ENCODE measurements at places on chromosomes 3 and 15.

DNA sequence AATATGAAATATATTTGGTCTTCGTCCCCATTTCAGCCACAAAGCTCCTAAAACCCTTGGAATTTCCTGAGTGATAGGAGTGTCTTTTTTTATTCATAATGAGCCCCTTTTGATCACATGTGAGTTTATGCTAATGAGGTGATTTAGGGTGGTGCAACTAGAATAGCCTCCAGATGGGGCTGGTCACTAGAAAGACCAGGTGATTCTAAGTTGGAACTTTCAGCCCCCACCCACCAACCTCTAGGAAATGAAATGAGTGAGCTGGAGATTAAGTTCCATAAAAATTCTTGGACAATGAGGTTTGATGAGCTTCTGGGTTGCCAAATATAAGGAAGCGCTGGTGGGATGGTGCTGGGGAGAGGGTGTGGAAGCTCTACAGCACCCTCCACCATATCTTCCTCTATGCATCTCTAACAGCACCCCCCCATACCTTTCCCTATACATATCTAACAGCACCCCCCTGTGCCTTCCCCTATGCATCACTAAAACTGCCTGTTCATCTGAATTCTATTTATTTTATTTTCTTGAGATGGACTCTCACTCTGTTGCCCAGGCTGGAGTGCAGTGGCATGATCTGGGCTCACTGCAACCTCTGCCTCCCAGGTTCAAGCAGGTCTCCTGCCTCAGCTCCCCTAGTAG, 2.1 kb upstream of the SMCO1 start:
- H3K27me3 ChIP-seq = no peaks in the 10 kb centered on the region
- no peaks in the 10 kb centered on the region for H3K4me1 ChIP-seq
- H3K36me3 ChIP-seq = no peaks in the 10 kb centered on the region

- no peak overlapping the region for H3K4me3 ChIP-seq
- H3K27me3 ChIP-seq = no peaks in the 10 kb centered on the region
- no peaks in the 10 kb centered on the region for H3K4me1 ChIP-seq
These were observed 354.8 kb upstream of the C2CD4B start for GRCh38 chr15:62519900-62520299.

DNA sequence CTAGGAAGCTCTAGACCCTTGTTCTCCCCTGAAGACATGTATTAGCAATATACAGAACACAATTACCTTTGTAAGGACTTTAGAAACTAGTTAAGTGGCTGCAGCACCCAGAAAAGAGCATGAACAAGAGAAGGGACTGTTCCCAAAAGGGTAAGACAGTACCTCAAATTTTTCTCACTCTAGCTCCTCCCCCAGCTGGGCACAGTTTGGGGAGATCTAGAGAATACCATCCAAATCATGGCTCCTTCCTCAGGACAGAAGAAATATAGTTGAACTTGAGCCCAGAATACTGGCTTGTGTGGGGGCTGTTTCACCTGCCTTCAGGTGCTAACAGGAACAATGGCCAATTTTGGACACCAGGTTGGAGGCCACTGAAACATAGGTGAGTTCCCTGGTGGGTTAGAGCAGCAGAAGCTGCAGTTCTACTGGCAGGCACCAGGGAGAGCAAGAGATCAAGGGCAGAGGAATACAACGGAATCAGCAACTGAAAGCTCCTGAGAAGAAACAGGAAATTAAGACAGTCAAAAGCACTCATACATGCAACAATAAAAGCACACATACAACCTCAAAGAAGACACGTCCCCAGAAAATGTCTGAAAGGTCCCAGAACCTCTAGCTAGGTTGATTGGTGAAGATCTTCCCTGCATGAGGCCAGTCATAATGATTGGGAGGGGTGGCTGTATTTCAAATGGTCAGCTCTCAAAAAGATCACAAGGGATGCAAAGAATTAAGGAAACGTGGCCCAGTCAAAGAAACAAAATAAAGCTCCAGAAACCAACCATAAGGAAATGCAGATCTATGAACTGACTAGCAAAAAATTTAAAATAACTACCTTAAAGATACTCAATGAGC, 104.9 kb upstream of the ASB14 start:
- no peaks in the 10 kb centered on the region for H3K4me1 ChIP-seq
- no peak overlapping the region for H3K27ac ChIP-seq
- H3K27me3 ChIP-seq = peaks cover 5% of the 10 kb centered on the region
- no peak overlapping the region for H3K4me3 ChIP-seq
- DNase-seq = peak; percentile 30

- H3K27me3 ChIP-seq = no peaks in the 10 kb centered on the region
- H3K36me3 ChIP-seq = no peaks in the 10 kb centered on the region
- no peak overlapping the region for H3K4me3 ChIP-seq
- no peak for DNase-seq
These were observed 16.5 kb downstream of the KLHL25 start for GRCh38 chr15:85778107-85778776.

GRCh38 chr3:143200001-143200924, 80.7 kb downstream of the CHST2 start:
- no peaks in the 10 kb centered on the region for H3K27me3 ChIP-seq
- no peak for DNase-seq
- H3K4me1 ChIP-seq = no peaks in the 10 kb centered on the region
- no peaks in the 10 kb centered on the region for H3K36me3 ChIP-seq

GRCh38 chr15:25932696-25933095, 69.6 kb upstream of the ATP10A start:
- DNase-seq = no peak
- H3K4me3 ChIP-seq = no peak overlapping the region
- no peaks in the 10 kb centered on the region for H3K36me3 ChIP-seq
- no peak overlapping the region for H3K27ac ChIP-seq
- no peaks in the 10 kb centered on the region for H3K4me1 ChIP-seq
- H3K27me3 ChIP-seq = no peaks in the 10 kb centered on the region

- no peaks in the 10 kb centered on the region for H3K4me1 ChIP-seq
- H3K4me3 ChIP-seq = no peak overlapping the region
- DNase-seq = no peak
- no peaks in the 10 kb centered on the region for H3K27me3 ChIP-seq
These were observed 524.5 kb downstream of the SHQ1 start for GRCh38 chr3:72323773-72324172.

DNA sequence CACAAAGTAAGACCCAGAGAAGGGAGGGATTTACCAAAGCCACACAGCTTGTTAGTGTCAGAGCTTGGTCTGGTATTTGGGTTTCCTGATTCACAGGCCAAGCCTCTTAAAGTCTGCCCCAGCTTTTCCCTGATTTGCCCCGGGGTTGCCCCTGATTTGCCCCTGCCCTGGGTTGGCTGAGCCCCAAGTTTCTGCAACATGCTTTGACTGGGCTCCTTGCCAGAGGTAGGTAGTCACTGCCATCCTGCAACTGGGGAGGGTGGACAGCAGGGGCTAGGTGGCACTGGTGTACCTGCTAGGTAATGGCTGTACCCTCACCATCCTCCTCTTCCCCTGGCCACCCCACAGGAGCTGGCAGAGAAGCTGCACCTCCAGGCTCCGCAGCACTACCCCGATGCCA, 2.5 kb downstream of the MPI start:
- peaks cover 26% of the 10 kb centered on the region for H3K4me1 ChIP-seq
- no peak for DNase-seq
- H3K27me3 ChIP-seq = no peaks in the 10 kb centered on the region
- no peak overlapping the region for H3K4me3 ChIP-seq
- peaks cover 16% of the 10 kb centered on the region for H3K36me3 ChIP-seq
- H3K27ac ChIP-seq = no peak overlapping the region

GRCh38 chr3:55795296-55795695, 308.2 kb upstream of the WNT5A start:
- no peaks in the 10 kb centered on the region for H3K36me3 ChIP-seq
- DNase-seq = no peak
- no peak overlapping the region for H3K27ac ChIP-seq

- no peaks in the 10 kb centered on the region for H3K36me3 ChIP-seq
- H3K4me1 ChIP-seq = no peaks in the 10 kb centered on the region
These were observed 122.3 kb downstream of the PLD1 start for GRCh38 chr3:171688002-171688401.

DNA sequence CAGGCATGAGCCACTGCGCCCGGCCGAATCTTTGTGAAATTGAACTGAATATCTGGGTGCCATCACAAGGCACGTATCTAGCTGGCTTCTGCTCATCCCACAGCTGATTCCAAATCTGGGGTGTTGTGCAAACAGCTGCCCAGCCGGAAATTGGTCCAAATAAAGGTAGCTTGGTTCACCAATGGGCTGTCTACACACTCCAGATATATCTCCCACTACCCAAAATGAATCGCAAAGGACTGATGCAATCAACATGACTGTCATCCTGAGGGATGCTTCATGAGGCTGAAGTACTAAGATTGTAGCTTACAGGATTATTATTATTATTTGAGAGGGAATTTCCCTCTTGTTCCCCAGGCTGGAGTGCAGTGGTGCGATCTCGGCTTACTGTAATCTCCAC, 28.1 kb downstream of the LARP6 start:
- DNase-seq = no peak
- H3K27me3 ChIP-seq = no peaks in the 10 kb centered on the region
- H3K27ac ChIP-seq = no peak overlapping the region
- no peaks in the 10 kb centered on the region for H3K36me3 ChIP-seq

GRCh38 chr15:59819092-59819491, 130.0 kb upstream of the BNIP2 start:
- H3K27me3 ChIP-seq = peaks cover 2% of the 10 kb centered on the region
- H3K4me3 ChIP-seq = no peak overlapping the region
- H3K4me1 ChIP-seq = peaks cover 12% of the 10 kb centered on the region
- DNase-seq = no peak
- no peak overlapping the region for H3K27ac ChIP-seq

DNA sequence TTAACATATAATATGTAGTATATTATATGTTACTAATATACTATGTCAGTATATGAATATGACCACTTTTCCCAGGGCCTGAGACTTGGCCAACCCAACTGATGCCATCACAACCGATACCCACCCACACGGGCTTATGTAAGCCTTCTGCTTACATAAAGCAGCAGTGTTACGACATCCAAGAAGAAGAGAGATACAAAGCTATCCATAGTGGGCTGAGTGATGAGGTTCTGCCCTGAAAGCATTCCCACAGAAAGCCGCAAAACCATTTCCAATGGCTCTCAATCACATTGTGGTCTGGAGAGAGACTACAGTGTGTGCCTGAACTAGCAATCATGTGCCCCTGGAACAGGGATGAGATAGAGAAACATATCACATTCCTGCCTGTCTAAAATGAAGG, 177.9 kb downstream of the PLOD2 start:
- no peaks in the 10 kb centered on the region for H3K36me3 ChIP-seq
- no peak for DNase-seq
- no peaks in the 10 kb centered on the region for H3K27me3 ChIP-seq
